ENCODE measurements at places on chromosomes 1 and 21.

DNA sequence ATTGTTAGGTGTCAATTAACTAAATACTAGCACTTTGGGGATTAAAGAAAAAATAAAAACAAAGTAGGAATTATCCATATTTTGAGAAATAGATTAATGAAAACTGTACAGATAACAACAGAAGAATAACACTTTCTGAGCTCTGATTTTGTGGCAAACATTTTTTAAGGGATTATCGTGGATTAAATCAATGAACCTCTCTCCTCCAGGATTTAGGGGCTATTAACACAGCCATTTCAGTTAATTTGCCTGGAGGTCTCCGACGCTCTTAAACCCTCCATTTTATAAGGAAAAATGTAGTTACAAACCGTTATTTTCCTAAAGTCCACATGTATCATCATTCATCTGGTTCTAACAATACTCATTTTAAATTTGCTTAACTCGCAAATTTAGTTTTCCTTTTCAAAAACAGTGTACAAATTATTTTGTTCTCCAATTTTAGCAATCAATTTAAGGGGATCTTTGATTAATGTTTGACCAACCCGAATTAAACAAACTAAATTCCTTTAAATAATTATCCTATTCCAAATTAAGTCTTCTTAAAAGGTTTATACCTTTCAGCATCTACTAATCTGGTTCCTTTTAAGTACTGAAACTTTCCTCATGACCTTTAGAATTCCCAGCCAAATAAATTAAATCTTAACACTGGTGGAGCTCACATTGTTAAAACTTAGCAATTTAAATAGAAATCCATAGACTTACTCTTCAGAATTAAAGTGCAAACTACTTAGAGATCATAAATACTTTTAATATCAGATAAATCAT is 30.7 kb upstream of the RNF187 start:
- DNase-seq = no peak

GRCh38 chr21:26136671-26137070 is 33.9 kb downstream of the APP start:
- DNase-seq = no peak

DNA sequence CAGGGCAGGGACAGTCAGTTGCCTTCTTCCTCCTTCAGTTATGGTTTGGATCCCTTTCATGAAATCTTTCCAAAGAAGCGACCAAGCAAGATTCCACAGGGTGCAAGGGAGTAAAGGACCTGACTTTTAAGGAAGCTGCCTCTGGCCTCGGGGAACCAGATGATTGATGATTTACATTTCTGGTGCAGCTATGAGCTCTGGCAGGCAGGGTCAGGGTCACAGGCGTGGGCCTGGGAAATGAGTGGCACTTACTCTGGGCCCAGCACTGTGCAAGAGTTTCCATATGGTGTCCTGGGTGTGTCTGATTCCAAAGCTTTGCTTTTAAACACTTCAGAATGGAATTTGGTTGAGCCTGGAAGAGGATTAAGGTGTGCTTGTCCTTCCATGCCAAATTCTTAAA is 7.2 kb upstream of the CRABP2 start:
- no peak for DNase-seq

GRCh38 chr1:119367432-119368124 is 1.0 kb upstream of the HAO2 start:
- DNase-seq = no peak

- DNase-seq = no peak
Measured at GRCh38 chr1:40313329-40313957, 3.6 kb downstream of the COL9A2 start.

GRCh38 chr1:232127190-232127589 is 500.6 kb downstream of the DISC1 start:
- DNase-seq = no peak

DNA sequence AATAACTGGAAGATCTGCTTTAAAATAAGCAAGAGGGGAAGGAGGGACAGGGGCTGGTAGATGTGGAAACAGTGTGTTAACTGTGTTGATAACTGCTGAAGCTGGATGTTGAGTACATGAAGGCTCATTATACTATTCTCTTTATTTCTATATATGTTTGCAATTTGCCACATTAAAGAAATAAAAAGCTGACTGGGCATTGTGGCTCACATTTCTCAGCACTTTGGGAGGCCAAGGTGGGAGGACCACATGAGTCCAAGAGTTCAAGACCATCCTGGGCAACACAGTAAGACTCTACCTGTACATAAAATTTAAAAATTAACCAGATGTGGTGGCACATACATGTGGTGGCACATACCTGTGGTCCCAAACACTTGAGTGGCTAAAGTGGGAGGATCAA is 6.7 kb downstream of the ASH1L start:
- no peak for DNase-seq

- no peak for DNase-seq
Measured at GRCh38 chr1:208233978-208234377, 10.2 kb downstream of the PLXNA2 start.

DNA sequence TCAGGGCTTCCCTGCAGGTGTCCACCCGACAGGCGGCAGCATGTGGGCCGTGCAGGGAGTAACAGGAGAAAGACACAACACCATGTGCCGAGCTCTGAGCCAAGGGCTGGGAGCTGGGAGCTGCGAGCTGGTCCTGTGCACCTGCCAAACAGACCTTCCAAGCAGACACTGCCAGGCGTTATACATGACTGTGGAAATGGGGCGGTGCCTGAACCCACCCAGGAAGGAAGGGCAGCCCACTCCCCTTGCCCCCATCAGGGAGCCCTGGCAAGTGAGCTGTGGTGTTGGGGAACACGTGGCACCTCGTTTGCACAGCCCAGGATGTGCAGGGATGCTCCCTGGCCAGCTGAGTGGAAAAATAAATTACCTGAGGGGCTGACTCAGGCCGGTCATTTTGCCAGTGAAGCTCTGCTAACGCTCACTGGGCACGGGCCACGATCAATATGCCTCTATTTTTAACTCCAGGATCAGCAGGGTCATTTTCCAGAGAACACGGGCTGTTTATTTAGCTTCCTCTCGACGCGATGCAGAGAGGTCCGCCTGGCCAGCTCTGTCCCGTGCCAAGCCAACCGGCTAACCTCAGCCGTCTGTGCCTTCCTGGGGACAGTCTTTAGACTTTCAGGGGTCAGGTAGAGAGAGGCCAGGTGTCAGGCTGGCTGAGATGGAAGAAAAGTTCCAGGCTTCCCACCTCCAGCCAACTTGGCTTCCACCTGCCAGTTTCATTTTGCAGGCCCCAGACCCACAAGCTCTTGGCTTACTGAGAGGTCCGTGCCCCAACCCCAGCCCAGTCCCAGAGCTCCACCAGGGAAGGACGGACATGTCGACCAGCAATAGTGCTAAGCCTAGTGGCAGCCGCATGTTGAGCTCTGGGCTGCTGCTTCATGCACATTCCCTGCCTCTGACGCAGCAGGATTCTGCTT is 196.7 kb upstream of the VAMP3 start:
- DNase-seq = no peak

GRCh38 chr1:58156124-58156468 is 390.4 kb downstream of the OMA1 start:
- no peak for DNase-seq

GRCh38 chr1:236052232-236052993 is 12.5 kb downstream of the NID1 start:
- DNase-seq = no peak

- no peak for DNase-seq
Measured at GRCh38 chr1:212737559-212737958, 37.9 kb upstream of the BATF3 start.

DNA sequence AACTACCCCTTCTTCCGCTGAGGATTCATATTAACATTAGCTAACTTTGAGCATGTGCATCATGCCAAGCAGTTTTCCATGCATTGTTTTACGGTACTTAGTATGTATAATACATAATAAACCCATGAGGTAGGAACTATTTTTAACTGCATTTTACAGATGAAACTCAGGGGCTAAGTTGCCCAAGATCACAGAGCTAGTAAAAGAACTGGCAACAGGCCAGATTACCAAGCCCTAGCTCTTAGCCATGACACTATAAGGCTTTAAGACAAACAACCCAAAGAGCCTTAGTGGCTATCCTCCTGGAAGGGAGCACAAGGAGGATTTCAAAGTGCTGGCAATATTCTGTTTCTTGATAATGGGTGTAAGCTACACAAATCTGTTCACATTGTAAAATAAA is 6.1 kb downstream of the AK2 start:
- no peak for DNase-seq

GRCh38 chr1:224696891-224697765 is 81.0 kb downstream of the CNIH3 start:
- peak; percentile 39 for DNase-seq

DNA sequence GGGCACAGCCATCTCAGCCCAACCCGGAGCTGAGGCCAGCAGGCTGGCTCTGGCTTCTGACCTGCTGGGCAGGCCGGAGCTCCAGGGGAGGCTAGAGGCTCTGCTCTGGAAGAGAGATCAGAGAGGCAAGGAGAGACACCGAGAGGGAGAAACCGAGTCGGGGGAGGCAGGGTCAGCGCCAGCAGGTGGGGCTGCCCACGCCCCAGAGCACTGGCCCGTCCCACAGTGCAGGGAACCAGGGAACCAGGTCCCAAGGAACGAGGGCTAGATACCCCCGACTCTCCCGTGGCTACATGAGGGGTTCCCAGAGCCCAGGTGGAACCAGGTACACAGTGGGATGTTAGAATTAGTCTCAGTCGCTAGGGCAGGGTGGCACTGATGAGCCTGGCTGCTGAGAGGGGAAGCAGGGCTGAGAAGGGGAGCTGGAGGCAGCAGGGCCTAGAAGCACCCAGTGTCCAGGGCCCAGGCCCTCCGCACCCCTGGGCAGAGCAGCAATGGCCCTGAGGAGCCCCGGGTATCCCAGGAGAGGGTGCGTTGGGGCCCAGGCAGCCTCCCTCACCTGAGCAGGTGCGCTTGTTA is 2.1 kb downstream of the MASP2 start:
- DNase-seq = no peak

DNA sequence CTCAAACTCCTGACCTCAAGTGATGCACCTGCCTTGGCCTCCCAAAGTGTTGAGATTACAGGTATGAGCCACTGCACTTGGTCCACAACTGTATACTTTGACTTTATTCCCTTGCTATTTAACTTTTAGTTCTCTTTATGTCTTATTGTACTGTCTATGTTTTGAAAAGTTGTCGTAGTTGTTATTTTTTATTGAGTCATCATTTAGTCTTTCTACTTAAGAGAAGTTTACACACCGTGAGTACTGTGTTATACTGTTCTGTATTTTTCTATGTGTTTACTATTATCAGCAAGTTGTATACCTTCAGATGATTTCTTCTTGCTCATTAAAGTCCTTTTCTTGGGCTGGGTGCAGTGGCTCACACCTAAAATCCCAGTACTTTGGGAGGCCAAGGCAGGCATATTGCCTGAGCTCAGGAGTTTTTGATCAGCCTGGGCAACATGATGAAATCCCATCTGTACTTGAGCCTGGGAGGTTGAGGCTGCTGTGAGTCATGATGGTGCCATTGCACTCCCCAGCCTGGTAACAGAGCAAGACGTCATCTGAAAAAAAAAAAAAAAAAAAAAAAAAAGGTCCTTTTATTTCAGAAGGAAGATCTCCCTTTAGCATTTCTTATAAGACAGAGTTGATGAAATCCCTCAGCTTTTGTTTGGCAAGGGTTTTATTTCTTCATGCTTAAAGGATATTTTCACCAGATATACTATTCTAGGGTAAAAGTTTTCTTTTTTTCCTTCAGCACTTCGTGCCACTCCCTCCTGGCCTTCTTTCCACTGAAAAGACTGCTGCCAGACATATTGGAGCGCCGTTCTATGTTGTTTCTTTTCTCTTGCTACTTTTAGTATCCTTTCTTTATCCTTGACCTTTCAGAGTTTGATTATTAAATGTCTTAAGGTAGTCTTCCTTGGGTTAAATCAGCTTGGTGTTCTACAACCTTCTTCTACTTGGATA is 47.6 kb downstream of the TNFSF18 start:
- no peak for DNase-seq

DNA sequence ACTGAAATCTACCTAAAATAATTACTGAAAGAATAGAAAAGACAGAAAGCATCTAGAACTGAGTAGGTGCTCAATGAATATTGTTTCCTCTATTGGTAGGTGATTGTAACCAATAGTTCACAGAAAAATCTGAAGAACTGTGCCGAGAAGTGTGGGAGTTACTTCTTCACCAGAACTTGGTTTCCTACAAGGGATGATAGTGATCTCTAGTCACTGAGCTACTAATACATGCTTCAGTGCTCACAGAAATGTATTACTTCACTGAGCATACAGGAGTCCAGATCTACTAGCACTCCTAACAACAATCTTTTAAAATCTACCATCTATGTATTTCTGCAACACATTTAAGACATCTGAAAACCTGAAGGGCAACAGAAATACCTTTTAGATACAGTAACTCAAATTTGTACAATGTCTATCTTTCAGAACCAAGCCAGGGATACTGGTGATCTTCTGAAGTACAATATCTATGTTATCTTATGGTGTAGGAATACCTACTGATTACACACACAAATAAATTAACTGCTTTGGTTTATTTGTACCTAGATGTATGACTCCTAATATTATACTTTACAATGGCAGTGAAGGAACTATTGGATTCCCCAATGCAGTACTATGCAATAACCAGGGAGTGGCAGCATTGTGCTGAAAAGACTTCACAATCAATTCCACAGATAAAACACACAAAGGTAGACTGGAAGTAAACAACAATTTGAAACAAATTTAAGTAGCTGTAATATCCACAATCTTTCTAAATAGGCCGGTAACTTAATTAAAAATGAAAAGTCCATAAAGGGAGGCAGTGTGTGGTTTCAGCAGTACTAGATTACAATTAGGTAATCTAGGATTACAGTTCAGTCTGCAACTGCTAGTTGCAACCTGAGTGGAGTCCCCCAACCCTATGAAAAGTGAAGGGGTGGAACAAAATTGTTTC is 243.0 kb downstream of the SLC45A1 start:
- DNase-seq = peak; percentile 31

- DNase-seq = no peak
Measured at GRCh38 chr1:58469476-58469875, 77.0 kb downstream of the OMA1 start.

DNA sequence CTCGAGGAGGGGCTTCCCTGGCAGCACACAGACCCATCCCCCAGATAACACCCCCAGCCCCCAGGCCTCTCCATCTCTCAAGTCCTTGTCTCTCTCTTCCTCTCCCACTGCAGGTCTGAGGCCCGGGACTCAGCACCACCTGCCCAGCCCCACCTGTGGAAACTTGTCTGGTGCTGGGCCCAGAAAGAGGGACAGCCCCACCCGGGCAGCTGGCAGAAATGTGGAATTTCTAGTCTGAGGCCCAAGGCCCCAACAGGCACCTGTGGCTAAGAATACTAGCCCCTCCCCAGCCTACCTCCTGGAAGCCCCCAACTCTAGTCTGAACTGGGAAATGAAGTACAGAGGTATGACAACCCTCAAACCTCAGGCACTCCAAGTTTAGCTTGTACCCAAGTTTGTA is 15.4 kb downstream of the TTC39A start:
- no peak for DNase-seq

Measured in DMS79 (cell line).